ENCODE measurements at places on chromosomes 16 and 17.

DNA sequence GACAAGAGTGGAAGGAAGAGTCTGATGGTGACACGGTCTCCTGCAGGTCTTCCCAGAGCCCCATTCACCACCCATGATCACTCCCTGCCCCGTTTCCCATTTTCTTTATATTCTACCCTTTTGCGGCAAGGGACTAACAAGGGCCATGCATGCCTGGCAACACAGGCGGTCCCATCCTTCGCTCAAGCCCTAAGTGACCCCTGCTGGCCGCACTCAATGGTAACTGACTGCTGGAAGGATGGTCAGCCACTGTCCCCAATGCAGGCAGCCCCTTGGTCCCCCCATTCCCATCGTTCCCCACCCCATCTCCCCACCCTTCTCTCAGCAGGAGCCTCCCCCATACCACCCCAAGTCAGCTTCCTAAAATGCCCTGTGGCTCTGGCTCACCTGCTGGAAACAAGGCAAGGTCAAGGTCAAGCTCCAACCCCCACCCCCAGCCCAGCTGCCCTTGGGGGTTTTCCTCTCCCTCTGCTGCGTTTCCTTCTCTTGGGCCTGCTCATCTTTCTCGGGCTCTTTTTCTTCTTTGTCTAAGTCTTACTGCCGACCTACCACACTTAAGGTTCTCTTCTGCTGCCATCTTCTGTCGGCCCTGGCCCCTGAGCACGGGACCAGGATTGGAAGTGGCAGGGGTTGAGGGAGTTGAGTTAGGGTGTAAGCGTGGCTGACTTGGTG lies 116.0 kb downstream of the RPTOR start:
- DNase-seq = no peak

- no peak for DNase-seq
Measured at GRCh38 chr16:56630134-56630533, 2.3 kb upstream of the MT1M start.

DNA sequence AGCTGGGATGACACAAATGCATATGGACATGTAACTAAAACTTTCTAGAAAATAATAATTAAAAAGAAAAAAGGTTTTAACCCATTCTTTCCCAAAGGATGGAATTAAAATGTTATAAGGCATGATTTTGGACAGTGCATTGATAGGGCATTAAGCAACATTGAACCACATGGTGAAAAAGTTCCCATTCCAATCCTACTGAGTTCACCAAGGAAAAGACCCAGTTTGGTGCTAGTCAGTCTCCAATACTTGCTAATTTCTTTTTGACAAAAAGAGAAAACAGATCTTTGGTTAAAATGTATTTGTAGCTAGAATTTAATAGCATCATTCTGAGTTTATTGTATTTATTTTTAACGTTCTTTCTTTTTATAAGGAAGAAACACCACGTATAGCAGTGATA lies 28.1 kb downstream of the EMP2 start:
- no peak for DNase-seq

GRCh38 chr17:71878271-71878670 lies 242.5 kb upstream of the SOX9 start:
- no peak for DNase-seq

DNA sequence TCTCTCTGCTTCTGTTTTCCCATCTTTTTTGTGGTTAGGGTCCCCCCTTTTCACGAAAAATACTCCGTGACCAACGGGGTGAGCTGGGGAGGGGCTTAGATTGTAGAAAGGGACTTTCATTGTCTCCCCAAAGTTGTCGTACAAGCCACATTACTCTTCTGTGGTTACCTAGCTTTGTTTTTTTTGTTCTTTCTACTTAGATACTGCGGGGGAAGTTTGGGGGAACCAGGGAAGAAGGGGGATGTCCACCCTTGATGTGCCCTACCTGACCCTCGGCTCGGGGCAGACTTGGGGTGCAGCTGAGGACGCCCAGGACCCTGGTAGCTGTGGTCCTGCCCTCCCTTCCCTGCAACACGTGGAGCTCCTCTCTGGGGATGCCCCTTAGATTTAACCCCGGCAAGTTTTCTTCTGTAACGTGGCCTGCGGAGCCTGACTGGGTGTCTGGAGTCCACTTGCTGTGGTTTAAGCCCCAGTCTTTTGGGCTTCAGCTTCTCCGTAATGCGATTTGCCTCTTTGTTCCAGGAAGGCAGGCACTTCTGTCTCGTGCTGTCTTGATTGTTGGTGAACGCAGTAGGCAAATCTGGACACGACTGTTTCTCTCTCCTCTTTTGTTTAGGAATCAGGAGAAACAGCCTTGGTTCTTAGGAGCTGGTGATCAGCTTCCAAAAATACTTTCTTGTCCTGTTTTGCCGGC lies 892 bp downstream of the ABCC1 start:
- DNase-seq = peak; percentile 65

GRCh38 chr17:69779378-69780214 lies 295.4 kb upstream of the KCNJ16 start:
- no peak for DNase-seq

DNA sequence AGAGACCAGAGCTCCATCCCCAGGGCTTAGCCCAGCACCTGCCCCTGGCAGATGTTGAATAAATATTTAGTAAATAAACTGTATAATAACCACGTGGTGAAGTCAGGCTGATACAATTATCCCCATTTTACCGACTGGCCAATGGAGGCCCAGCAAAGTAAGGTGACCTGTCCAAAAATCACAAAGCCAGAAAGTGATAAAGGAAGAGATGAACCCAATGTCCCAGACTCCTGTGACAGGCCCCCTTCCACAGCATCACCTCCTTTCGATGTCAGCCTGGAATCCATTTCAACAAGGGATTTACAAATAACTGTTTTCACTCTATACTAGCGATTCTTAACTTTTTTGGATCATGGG lies 5.5 kb downstream of the TVP23A start:
- DNase-seq = no peak

DNA sequence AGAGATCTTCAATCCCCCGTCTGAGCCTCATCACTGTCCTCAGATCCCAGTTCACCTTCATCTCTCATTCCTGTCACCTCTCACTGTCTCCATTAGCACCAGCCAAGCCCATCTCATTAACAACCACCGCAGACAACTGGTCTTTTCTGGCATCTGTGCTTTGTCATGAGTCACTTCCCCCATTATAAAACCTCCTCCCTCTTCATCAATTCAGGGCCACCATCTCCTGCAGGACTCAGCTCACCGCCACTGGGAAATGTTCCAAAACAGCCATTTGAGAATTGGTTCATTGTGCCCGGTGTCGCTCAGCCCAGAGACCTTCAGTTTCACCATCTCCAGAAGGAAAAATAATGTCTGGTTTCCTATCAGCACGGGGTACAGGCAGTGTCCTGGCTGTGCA lies 56.9 kb upstream of the TEKT3 start:
- no peak for DNase-seq

- no peak for DNase-seq
Measured at GRCh38 chr16:72457243-72457940, 285.4 kb upstream of the PMFBP1 start.

DNA sequence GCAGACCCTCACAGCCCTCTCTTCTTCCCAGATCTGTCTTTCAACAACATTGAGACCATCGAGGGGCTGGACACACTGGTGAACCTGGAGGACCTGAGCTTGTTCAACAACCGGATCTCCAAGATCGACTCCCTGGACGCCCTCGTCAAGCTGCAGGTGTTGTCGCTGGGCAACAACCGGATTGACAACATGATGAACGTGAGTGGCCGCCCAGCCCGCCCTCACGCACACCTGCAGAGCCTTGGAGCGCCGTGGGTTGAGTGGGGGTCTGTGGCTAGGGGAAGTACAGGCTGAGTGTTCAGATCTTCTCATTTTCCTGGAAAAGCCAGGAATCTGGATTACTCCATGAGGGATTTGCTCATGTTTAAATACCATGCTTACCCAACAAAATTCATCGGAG lies 15.2 kb downstream of the DRC3 start:
- no peak for DNase-seq

DNA sequence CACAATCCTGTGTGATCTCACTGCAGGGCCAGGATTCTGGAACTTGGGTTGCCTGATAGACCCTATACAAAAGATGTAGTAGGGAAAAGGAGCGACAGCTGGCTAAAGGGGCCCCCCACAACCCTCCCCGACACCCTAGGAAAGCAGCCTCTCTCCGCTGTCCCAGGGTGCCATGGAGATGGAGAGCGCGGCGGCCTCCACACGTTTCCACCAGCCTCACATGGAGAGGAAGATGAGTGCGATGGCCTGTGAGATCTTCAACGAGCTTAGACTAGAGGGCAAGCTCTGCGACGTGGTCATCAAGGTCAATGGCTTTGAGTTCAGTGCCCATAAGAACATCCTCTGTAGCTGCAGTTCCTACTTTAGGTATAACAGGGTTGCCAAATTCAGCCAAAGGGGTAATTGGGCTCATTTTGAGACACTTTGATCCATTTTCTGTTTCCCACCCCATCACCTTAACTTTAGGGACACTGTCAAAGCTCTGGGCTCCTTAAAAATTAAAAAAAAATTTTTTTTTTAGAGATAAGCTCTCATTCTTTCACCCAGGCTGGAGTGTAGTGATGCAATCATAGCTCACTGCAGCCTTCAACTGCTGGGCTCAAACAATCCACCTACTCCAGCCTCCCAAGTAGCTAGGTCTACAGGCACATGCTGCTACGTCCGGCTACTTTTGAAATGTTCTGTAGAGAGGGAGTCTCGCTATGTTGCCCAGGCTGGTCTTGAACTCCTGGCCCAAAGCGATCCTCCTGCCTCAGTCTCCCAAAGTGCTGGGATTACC lies at the start of gene KLHL10:
Gene KLHL10 (plus strand): TSS at position 65 of the 778 bp plus-strand sequence. CDS start 108 bp downstream, at position 173.
- no peak for DNase-seq

DNA sequence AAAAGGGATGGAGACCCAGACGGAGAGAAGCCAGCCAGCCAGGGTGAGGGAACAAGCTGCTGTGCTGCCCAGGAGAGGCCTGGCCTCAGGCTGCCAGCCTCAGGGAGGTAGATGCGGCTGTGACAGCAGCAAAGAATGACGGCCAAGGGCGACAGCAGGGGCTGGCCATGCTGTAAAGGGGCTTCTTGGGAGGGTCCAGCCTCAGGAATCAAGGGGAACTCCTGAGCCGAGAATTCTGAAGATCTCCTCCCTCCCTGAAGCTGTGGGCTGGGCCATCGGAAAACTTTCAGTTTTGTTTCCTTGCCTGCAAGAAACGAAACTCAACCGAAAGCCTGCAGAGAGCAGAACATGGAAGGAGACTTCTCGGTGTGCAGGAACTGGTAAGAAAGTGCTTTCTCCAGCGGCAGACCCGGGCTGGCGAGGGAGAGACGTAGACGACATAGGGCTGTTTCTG lies at the start of gene XAF1:
Gene XAF1 (plus strand): TSS at position 316 of the 454 bp plus-strand sequence. CDS start 33 bp downstream, at position 349.
- peak; percentile 87 for DNase-seq

GRCh38 chr17:65774787-65775186 lies 213.3 kb upstream of the AXIN2 start:
- no peak for DNase-seq

DNA sequence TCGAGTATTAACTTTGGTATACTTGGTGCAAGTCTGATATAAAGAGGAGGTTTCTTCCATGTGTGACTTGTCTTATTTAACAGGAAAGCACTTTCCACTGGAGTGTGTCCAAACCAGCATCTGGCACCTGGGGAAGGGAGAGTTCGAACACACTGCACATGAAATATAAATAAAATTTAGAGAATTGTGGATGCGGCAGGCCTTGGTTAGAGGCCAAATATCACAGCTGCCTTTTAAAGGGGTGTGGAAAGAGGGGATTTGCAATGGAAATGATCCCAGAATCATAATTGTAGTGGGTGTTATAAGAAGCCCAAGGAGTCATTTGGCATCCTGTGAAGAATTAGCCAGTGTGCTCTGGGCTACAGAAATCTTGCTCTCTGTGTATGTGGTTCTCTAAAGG lies 4.3 kb upstream of the NXN start:
- DNase-seq = no peak
